Left ventricle myocardium superior (tissue), 1 donor: ENCODE measurements at places on chromosomes 1 and 21. TPM values are rescaled to one million over a fixed set of nuclear protein-coding genes. Genes with fewer than 3 reads are reported as not detected.

GRCh38 chr1:17207966-17208418, 3.1 kb downstream of the PADI1 start:
- DNase-seq = no peak

The CD1E gene
- 0.50 TPM for total RNA-seq

- no peak for DNase-seq
Observed at GRCh38 chr1:7150724-7151280, 365.5 kb downstream of the CAMTA1 start.

The SLC1A7 gene
- total RNA-seq = 0.32 TPM

The NAV1 gene
- total RNA-seq = 63.3 TPM

DNA sequence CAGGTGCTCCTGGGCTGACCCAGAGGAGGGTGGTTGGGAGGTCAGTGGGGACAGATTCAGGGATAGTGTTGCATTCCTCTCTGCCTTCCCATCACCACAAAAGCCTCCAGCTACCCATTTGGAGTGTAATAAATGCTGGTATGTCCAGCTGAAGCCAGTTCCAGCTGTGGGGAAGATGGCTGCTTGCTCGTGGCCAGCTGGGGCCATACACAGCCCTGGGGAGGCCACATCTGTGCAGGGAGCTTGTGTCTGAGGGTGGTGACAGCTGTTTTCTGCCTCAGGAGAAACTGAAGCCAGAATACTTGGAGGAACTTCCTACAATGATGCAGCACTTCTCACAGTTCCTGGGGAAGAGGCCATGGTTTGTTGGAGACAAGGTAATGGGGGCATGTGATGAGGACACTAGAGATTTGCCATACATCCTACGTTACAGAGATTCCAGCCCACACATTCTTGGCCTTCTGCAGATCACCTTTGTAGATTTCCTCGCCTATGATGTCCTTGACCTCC, 2.7 kb downstream of the GSTM4 start:
- no peak for DNase-seq

- DNase-seq = no peak
Observed at GRCh38 chr1:2306151-2306978, 78.2 kb downstream of the SKI start.

DNA sequence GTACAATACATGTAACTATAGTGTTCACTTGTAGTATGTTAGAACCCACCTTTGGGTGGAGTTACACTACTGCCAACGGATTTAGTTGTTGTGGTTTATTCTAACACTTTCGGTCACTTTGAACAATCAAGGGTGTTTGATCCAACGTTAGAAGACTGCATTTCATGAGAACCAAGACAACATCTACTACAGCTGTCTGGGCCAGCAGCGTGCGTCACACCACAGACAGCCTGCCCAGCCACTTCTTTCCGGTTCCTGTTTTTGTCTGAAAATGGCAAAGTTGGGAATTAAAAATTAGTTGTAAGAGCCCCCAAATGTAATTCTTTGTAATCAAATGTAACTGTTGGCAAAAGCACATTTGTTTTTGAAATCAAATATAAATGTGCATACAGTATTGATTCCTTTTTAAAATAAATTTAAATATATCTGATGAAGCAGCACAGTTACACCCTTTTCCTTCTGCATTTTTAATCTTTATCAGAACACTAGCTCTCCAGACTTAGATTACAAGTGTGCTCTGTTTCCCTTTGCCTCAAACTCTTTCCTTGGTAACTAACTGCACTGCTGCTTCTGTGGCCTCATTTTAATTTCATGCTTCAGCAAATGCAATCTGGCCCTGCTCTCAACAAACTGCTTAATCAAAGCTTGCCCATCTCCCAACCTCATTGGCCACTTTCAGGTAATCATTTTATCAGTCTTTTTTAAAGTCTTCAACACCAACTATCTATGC, 86.6 kb upstream of the DPH5 start:
- peak; percentile 58 for DNase-seq

- no peak for DNase-seq
Observed at GRCh38 chr1:38153778-38154470, 107.3 kb upstream of the POU3F1 start.

GRCh38 chr1:27192039-27192529, 37.2 kb upstream of the SLC9A1 start:
- DNase-seq = no peak

The TCHH gene
- 0.02 TPM for total RNA-seq
